ENCODE measurements at places on chromosomes 2 and 18. TPM values are rescaled to one million over a fixed set of nuclear protein-coding genes. Genes with fewer than 3 reads are reported as not detected.

Gene FBXO48
- 1.6 TPM for total RNA-seq

Gene LIMS4
- 10.1 TPM for total RNA-seq

- no peak for DNase-seq
These were observed 64.8 kb upstream of the CYTIP start for GRCh38 chr2:157508676-157509075.

- no peak for DNase-seq
These were observed 46.4 kb upstream of the ODC1 start for GRCh38 chr2:10494351-10495066.

- no peak for DNase-seq
These were observed 33.8 kb upstream of the DNMT3A start for GRCh38 chr2:25375371-25375988.

Gene TEKT4
- not detected for total RNA-seq

Gene IL37
- not detected for total RNA-seq

DNA sequence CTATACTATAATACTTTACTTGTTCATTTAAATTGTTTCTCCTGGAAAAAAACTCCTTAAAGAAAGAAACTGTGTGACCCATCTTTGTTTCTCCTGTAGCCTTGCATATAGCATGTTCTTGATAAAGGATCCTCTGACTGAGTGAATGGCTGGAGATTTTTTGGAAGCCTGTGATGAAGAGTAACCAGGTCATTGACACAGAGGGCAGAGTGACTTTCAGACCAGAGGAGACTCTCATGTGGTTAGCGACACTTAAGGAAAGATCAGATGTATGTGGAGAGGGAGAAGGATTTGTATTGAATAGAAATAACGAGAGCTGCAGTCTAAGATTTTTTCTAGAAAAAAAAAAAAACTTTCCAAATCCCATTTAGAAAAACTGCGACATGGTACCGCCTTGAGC, 85.5 kb downstream of the TRIM43 start:
- no peak for DNase-seq

Gene CCDC102B
- 8.2 TPM for total RNA-seq

Gene CPLX4
- not detected for total RNA-seq

DNA sequence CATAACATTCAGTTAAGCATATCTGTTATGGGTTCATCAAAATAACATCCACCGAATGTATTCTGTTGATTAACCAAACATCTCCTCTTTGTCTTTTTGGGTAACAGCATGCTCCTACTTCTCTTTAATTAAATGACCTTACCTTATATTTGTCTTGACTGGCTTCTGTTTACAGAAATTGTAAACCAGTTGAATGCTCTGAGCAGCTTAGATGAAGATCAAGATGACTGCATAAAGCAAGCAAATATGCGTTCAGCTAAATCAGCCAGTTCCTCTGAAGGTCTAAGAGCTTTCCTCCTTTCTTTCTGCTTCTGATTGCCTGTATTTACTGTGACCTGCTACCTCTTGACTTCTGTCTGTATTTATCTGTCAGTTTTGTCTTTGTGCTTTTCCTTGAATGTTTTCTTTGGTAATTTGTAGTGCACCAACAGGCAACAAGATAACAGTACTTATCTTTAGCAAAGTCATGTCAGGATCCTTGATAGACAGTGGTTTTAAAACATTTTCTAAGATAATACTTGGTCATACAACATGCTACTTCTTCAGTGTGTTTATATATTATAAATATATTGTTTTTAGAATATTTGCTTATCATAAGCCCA, 152.8 kb downstream of the EHBP1 start:
- no peak for DNase-seq

Gene LAPTM4A
- total RNA-seq = 264 TPM

GRCh38 chr2:45974762-45975408, 322.3 kb upstream of the EPAS1 start:
- DNase-seq = no peak

DNA sequence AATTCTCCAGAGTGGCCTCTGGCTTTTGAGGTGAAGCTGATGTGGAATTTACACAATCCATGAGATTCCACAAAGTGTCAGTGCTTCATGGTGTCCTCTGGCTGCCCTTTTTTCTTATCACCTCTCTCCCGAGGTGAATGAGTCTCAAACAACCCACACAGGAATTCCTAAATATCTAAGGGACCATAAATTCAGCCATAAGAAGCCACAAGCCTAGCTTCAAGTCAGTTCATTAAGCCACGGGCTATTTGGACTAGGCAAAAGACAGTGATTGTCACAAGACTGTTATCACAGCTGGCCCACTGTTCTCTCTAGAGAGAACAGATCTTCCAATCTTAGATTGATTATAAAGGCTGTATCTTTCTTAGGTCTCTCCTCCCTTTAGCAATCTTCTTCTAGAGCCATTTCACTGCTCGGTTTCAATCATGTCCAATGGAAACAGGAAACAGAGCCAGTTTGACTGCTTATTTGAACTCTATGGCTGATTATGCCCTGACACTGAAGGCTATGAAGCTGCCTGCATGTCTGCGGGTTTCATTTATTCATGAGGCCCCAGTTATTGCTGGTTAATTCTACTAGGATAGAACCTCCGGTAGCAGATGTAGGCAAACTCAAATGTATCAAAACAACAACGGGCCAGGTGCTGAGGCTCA, 4.1 kb downstream of the NEMP2 start:
- no peak for DNase-seq

DNA sequence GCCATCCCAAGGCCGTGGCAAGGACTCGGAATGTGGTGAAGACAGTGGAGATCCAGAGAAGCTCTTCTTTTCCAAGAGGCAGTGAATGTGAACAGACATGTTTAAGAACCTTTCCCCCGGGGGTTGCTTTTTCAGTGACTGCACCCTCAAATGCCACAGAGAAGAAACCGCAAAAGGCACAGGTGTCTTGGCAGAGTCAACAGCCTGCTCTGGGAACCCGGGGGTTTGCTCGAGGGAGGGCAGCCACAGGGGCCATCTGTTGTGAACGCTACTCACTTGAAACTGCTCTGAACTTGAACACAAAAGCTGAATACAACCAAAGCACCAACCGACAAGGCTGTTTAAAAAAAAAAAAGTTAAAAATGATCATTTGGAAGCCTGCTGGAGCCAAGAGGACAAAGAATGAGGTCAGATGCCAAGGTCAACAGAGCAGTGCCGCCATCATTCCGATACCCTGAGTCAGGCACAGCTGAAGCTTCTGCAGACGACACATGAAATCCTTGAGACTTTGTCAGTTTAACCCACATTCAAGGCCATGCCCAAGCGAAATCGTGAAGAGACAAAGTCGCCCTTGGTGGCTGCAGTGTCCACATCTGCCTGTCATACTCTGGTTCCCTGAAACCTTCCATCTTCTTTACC, 47.4 kb downstream of the PSMG2 start:
- no peak for DNase-seq

- no peak for DNase-seq
These were observed 52.3 kb downstream of the CD226 start for GRCh38 chr18:69895066-69896047.

- DNase-seq = no peak
These were observed 228.7 kb upstream of the SLC8A1 start for GRCh38 chr2:40680547-40680946.

Gene RUFY4
- not detected for total RNA-seq

GRCh38 chr2:145769011-145769716, 1249.2 kb upstream of the ZEB2 start:
- DNase-seq = no peak

Gene MARS2
- 13.5 TPM for total RNA-seq

DNA sequence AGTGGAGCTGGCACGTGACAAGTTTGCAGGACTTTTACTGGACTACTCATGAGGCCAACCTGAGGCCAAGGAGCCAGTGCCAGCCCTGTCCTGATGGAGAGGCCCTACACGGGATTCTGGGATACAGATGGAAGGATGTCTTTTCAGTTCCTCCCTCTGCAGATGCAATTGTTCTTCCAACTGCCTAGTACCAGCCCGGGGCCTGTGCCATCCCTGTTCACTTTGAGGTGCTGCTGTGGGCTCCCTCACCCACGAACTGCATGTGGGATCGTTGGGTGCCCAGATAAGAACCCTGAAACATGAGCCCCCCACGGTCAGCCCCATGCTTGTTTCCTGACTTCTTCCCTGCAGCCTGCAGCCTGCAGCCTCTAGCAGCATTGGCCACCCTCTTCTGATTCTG, 25.3 kb upstream of the LAPTM4A start:
- DNase-seq = no peak

DNA sequence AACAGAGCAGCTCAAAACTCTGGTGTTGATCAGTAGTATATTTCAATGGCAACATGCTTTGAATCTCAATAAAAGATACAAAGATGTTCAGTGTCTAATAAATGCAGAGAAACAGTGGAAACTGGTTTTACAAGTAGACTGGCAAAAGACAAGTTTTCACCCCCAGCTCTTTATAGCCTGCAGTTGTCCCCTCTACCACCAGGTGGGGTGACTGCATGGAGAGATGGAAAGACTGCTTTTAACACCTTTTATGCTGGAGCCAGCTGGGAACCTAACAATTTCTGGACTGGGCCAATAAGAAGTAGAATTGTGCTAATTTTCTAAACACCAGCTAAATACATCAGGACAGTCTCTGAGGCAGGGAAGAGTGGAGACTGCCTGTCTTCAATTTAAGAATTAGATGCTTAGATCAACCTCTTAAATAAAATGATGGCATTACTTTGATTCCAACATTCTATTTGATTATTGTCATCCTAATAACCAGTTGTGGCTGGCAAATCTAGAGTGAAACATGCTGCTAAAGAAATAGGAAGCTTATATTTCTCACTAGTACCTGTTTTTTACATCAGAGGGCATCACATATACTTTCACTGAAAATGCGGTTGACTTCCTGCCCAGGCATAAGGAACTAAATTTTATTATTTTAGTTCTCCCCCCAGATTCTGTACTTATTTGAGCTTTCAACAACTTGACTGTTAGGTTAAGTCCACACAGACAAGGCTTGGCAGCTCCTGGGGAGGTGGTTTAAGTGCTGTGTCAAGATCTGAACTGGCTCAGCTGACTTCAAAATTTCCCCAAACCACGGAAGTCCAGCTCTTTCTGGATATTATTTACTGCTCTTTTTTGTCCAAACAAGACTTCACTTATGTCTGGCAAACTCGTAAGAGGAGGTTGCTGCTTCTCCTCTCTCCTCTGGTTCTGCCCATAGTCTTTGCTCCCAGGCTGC, 140.5 kb downstream of the TPGS2 start:
- peak; percentile 78 for DNase-seq

Gene ZSWIM2
- not detected for total RNA-seq

DNA sequence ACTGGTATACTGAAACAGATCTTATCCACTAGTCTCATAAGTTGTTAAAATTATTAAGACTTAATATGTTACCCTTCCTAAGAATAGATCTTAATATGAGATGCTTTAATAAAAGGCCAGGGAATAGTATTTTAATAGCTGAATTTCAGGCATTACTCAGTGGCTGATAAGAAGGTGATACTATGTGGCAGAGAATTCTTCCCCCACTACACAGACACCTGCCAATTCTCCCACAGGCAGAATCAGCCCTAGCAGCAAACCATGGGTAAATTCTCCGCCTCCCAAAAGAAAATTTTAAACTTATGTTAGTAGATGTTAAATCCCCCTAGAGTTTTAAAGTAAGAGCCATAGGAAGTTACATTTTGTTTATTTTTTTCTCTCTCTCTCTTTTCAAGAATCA, 888.8 kb downstream of the LRP1B start:
- DNase-seq = no peak

GRCh38 chr2:50546790-50547189, 485.1 kb downstream of the NRXN1 start:
- no peak for DNase-seq

DNA sequence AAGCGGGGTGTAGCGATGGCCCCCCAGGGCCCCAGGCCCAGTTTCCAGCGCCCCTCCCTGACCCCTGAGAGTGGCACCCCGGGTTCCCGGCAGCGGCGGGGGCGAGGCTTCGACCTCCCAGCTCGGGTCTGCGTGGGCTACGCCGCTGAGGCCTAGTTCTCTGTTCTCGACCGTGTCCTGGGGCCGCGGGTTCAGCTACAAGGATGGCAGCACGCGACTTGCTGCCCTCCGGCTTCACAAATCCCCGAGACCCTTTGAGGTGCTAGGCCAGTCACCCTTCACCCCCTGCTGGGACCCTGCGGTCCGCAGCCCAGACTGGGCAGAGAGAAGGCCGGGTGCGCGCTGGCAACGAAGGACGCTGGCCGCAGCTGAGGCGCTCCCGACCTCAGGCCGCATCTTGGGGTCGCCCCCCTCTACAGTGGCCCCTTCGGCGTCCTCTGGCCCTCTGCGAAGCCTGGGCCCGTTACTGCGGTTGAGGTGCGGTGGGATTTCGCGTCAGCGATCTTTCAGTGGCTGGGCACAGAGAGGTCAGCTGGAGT, 1.2 kb downstream of the OTX1 start:
- DNase-seq = peak; percentile 23

DNA sequence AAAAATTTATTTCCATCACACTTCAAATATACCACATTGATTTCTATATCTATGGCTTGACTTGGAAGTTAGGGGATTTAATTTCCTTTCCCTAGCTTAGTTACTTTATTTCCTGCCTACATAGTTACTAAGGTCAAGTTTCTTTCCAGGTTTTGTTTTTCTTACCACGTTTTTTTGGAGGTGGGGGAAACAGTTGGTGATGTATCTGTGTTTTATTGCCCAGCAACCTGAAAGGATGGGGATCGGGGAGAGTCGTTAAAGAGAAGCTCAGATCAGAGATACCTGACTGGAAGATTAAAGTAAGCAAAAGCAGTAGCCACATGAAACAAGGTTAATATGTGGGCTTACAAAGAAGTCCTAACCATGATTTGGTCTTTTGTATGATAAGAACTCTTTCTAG, 127.8 kb downstream of the OSBPL6 start:
- DNase-seq = no peak

Gene MARCO
- not detected for total RNA-seq

Gene SPDYA
- 0.33 TPM for total RNA-seq

DNA sequence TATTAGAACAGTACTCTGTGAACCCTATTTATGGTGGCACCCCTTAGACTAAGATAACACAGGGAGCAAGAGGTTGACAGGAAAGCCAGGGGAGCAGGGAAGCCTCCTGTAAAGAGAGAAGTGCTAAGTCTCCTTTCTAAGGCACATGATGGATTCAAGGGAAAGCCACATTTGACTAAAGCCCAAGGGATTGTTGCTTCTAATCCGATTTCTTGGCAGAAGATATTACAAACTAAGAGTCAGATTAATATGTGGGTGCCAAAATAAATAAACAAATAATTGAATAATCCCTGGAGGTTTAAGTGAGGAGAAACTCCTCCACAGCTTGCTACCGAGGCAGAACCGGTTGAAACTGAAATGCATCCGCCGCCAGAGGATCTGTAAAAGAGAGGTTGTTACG, 333.2 kb downstream of the SOX11 start:
- DNase-seq = no peak

- DNase-seq = no peak
These were observed 453.2 kb upstream of the PIK3C3 start for GRCh38 chr18:41501848-41502247.

DNA sequence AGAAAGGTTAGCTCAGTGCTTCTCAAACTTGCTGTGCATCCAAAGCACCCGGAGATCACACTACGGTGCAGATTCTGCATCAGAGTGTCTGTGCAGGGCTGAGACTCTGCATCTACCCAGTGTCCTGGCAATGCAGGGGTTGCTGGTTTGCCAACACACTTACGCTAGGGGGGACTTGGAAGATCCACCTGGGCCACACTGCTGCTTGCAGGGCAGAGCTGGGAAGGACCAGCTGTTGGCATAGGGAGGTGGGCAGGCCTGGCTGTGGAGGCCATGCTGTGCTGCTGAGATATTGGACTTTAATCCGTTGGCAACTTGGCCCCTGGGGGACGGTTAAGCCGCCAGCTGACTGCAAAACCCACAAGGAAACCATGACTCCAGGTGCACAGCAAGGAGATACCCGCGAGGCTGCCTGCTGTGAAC, 397.6 kb upstream of the HS6ST1 start:
- no peak for DNase-seq

Gene CETN1
- not detected for total RNA-seq

Measured in endothelial cell (in vitro differentiated cells).